ENCODE measurements at places on chromosomes 4 and X. TPM values are rescaled to one million over a fixed set of nuclear protein-coding genes. Genes with fewer than 3 reads are reported as not detected.

- peak; percentile 84 for DNase-seq
Observed at GRCh38 chr4:147826288-147826646, 94.4 kb downstream of the ARHGAP10 start.

Gene POLA1
- 6.1 TPM for total RNA-seq

Gene GPR173
- total RNA-seq = 0.20 TPM

DNA sequence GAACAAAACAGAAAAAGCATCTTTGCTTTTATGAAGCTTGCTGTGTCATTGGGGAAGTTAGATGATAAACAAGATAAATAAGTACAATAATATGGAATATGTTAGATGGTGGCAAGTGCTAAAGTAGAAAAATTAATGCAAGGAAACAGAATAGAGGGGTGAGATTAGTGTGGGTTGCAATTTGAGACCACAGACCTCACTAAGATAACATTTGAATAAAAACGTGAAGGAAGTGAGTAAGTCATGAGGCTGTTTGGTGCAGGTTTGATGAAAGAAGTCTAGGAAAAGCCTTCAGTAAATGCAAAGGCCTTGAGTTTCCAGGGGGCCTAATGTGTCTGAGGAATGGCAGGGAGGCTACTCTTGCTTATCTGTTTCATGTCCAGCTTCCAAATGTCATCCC, 102.5 kb downstream of the CFAP299 start:
- no peak for DNase-seq

DNA sequence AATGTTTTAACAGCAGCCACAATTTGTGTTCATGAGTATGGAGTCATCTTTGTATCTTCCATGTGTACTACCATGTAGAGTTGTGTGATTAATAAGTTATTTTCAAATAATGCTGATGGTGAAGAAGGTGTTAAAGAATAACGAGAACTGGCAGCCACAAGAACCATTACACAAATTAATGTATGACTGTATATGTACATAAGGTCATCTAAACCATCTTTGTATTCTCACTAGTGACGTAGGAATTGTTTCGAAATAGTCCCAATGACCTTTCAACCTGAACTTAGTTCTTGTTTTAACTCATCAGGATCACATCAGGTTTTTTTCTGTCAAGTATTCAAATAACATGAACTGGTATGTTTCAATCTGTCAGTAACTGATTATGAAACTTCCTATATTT, 48.3 kb upstream of the NOCT start:
- no peak for DNase-seq

DNA sequence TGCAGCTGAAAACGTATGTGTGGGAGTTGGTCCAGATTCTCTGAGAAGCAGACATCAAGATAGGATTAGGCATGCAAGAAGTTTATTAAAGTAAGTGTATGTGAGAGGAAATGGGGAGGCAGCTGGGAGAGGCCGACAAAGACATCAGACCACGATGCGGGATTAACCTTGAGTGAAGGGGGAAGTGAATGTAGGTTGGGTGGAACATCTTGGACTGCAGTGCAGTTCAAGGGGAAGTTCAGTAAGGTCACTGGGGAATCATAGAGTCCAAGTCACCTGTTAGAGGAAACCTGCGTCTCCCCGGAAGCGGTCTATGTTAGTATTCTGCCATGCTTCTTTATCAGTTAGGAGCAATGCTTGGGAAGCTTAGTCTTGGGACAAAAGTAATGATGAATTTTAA, 22.0 kb downstream of the CXCL8 start:
- DNase-seq = no peak

DNA sequence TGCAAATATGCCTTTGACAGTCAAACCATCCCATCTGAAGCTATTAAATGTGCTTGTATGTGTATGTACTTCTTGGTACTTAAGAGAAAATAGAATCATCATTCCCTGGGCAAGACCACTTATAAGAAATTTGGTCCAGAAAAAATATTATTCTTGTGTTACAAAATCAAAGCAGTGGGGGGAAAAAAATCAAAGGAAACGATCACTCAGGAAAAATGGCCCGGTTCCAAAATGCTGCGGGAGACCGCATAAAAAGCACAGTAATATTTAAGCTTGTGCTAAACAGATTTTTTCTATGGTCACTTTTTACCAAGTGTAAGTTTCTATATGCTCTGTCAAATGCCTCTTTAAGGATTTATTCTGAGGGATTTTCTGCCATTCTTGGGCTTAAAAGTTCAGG, 36.1 kb downstream of the RAI2 start:
- DNase-seq = no peak

- DNase-seq = no peak
Observed at GRCh38 chrX:114015966-114016365, 567.9 kb upstream of the HTR2C start.

GRCh38 chr4:109589119-109589518, 29.1 kb downstream of the MCUB start:
- DNase-seq = no peak

- no peak for DNase-seq
Observed at GRCh38 chr4:2786152-2786671, 6.7 kb upstream of the SH3BP2 start.

Gene NPNT
- total RNA-seq = 33.5 TPM

DNA sequence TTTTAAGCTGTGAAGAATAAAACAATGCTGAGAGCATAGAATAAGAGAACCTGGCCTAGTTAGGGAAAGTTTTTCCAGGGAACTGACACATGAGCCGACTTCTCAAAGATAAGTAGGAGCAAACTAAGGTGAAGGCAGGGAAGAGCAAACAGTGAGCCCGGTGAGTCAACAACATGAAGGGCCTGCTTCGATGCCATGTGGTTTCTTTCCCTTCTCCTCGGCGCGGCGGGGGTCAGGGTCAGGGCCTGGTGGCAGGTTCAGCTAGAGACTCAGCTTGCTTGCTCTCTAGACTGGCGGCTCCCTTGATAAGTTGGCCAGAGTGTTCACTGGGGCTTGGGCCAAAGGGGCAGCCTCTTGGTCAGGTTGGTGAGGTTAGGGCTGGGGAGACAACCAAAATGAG, 81.1 kb downstream of the DLG3 start:
- DNase-seq = peak; percentile 96

Gene TCP11X2
- total RNA-seq = not detected

- no peak for DNase-seq
Observed at GRCh38 chrX:15755091-15755490, 17.0 kb downstream of the CA5B start.

- DNase-seq = no peak
Observed at GRCh38 chrX:17553469-17553868, 178.5 kb downstream of the NHS start.

Gene DIAPH2
- total RNA-seq = 7.7 TPM

- no peak for DNase-seq
Observed at GRCh38 chr4:68712207-68712606, 41.8 kb upstream of the UGT2B15 start.

Gene MFAP3L
- 2.6 TPM for total RNA-seq

DNA sequence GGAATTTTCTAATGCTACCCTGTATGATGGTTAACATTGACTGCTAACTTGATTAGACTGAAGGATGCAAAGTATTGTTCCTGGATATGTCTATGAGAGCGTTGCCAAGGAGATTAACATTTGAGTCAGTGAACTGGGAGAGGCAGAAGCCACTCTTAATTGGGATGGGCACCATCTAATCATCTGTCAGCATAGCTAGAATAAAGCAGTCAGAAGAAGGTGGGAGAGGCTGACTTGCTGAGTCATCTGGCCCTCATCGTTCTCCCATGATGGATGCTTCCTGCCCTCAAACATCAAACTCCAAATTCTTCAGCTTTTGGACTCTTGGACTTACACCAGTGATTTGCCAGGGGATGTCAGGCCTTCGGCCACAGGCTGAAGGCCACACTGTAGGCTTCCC, 878.5 kb downstream of the PCDH7 start:
- DNase-seq = no peak

Gene SLC9B1
- total RNA-seq = 0.41 TPM

DNA sequence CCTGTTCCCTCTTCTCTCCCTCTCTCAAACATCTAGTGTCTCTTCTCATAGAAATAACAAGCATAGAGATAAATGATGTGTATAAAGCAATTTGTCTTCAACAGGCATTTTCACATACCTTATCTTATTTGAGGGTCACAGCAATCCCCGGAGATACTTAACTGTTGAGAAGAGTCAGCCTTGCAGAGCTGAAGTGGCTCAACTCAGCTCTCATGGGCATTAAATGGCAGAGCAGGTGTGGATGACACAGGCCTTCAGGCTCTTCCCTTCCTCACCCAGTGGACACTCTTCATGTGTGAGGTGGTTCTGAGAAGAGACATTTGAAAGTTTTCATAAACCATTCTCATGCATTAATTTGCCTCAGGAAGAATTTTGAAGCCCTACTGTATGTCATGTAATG, 134.2 kb downstream of the AFF2 start:
- DNase-seq = no peak

Gene SSX2
- total RNA-seq = not detected

- no peak for DNase-seq
Observed at GRCh38 chrX:18888281-18888680, 95.6 kb downstream of the PHKA2 start.

Gene THAP9
- total RNA-seq = 3.5 TPM

GRCh38 chrX:68403038-68403437, 30.3 kb downstream of the OPHN1 start:
- no peak for DNase-seq

DNA sequence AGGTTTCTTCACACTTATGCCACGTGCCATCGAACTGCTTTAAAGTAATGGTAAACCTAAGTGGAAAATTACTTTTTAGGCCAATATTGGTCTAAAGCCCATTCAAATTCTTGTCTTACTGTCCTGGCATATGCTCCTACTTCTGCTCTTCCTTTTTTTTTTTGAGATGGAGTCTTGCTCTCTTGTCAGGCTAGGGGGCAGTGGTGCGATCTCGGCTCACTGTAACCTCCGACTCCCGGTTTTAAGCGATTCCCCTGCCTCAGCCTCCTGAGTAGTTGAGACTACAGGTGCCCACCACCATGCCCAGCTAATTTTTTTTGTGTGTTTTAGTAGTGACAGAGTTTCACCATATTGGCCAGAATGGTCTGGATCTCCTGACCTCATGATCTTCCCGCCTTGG, 129.0 kb upstream of the TECRL start:
- no peak for DNase-seq

GRCh38 chr4:5799406-5799805, 88.4 kb downstream of the EVC start:
- no peak for DNase-seq

DNA sequence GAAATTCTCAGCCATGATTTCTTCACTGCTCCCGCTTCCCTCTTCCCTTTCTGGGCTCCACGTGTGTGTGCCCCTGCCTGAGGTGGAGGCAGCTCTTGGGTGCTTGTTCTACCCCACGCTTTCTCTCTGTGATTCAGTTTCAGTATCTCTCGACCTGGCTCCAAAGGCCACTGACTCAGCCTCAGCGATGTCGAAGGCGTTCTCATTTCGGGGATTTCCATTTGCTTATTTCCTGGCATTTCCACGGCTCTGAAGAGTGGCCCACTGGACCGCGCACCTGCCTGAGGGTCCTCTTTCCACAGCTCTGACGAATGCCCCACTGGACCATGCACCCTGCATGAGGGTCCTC, 52.4 kb downstream of the GAK start:
- no peak for DNase-seq

GRCh38 chr4:22897520-22898108, 204.9 kb downstream of the GBA3 start:
- DNase-seq = no peak

GRCh38 chr4:7103607-7104365, 35.9 kb upstream of the GRPEL1 start:
- DNase-seq = peak; percentile 86

- DNase-seq = no peak
Observed at GRCh38 chr4:166435449-166435848, 562.4 kb downstream of the TLL1 start.

Gene GPR82
- total RNA-seq = 0.24 TPM

- no peak for DNase-seq
Observed at GRCh38 chr4:60780874-60781273, 419.3 kb upstream of the ADGRL3 start.

DNA sequence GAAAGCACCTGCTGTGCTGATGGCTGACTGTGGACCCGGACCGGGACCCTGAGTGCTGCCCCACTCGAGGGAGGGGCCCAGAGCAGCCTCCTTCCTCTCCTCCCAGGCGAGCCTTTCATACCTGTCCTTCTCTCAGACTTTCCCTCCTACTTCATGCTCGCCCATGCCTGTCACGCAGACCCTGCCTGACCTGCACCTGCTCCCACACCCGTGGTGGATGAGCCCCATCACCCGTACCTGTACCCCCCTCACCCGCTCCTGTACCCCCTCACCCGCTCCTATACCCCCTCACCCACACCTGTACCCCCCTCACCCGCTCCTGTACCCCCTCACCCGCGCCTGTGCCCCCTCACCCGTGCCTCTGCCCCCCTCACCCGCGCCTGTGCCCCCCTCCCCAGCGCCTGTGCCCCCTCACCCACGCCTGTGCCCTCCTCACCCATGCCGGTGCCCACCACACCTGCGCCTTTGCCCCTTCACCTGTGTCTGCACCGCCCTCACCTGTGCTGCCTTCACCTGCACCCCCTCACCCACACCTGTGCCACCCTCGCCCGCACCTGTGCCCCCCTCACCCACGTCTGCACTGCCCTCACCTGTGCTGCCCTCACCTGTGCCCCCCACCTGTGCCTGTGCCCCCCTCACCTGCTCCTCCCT, 5.8 kb downstream of the MAEA start:
- DNase-seq = no peak

DNA sequence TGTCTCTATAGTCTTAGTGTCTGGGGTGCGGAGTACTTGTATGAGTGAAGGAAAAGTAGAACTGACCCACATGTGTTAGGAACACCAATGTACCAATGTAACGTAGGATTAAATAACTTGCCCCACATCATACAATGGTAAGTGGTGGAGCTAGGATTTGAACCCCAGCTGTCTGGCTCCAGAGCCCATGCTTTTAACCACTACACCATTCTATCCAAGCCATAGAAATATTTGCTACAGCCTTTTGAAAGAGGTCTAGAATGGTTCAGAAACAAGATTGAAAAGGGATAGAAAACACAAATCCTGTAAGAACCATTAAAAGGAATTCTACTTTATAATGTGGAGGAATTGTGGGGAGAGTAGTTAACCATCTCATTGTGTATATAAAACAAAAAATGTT, 169.9 kb upstream of the ATP6AP2 start:
- no peak for DNase-seq

DNA sequence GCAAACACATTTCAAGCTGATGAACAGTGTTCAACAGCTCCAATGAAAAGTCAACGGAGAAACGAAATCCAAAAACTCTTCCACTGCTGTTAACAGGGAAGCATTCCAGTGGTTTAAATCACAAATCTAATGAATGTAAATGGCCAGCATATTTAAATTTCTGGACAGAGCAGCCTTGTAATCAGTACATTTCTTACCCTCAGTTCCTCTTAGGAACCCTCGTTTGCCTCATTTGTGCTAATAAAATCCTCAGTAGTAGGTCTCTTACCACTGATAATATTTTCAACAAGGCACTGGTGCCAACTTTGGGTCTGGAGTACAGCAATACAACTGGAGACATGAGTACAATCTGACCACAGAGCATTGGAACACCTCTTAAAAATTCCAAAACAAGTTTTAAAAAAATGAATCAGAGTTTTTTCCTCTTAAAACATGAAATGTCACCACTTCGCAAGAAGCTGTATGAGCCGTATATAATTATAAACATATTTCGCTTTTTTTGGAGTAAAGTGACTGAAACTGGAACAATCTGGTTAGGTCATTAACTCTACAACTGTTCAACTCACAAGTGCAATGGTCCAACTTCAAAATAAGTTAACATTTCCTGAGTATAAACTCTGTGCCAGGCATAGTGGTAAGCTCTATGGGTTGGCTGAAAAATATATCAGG, 211.2 kb downstream of the CPEB2 start:
- no peak for DNase-seq

All from pancreas (tissue), 10 donors.